ENCODE measurements at places on chromosomes 13 and 19. TPM values are rescaled to one million over a fixed set of nuclear protein-coding genes. Genes with fewer than 3 reads are reported as not detected.

Gene FXYD7
- total RNA-seq, result not detected

Gene IL4I1
- 1.1 TPM for total RNA-seq

Gene OLFM2
- total RNA-seq, result 0.82 TPM

Gene PRR12
- total RNA-seq, result 3.2 TPM

Gene SERTAD3
- total RNA-seq, result 6.2 TPM

Gene COX7A1
- 17.0 TPM for total RNA-seq

DNA sequence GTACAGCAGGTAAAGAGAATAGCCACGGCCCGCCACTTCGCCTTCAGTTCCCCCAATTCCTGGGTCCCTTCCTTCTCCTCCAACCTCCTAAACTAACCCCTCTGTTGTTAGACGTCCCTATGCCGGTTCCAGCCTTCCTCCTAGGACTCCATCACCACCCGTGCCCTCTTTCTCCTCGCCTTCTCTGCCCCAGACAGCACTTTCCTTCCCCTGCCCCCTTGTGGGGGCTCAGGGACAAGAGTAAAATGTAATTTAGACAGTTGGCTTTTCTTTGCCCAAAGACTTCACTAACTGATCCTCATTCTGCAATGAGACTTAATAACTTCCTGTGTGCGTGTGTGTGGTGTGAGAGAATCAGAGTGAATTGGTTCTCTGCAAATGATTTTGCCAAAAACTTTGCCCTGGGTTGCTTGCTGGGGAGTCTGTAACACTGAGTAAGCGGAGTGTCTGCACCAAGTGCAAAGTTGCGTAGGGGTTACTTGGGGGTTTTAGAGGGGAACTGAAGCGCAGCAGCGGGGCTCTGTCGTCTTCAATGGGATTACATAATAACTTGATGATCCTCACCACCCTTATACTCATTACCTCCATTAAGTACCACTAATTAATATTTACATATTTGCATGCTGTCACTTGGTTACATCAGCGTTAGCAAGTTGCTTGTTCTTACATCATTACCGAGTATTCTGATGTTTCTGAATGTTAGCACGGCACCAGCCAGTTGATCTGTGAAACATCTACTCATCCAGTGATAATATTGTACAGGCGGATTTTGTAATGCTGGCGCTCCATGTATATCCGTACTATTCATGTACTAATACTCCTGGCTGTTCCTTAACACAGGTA is 19.9 kb upstream of the SGCG start:
- peak; percentile 11 for DNase-seq

GRCh38 chr13:45718063-45718462 is 15.9 kb downstream of the CBY2 start:
- DNase-seq, result peak; percentile 22

GRCh38 chr19:1231729-1232637 is 5.8 kb downstream of the CBARP start:
- no peak for DNase-seq

GRCh38 chr13:109881961-109882558 is 95.7 kb upstream of the IRS2 start:
- no peak for DNase-seq

GRCh38 chr19:45968626-45969025 is 5.0 kb downstream of the NOVA2 start:
- no peak for DNase-seq

DNA sequence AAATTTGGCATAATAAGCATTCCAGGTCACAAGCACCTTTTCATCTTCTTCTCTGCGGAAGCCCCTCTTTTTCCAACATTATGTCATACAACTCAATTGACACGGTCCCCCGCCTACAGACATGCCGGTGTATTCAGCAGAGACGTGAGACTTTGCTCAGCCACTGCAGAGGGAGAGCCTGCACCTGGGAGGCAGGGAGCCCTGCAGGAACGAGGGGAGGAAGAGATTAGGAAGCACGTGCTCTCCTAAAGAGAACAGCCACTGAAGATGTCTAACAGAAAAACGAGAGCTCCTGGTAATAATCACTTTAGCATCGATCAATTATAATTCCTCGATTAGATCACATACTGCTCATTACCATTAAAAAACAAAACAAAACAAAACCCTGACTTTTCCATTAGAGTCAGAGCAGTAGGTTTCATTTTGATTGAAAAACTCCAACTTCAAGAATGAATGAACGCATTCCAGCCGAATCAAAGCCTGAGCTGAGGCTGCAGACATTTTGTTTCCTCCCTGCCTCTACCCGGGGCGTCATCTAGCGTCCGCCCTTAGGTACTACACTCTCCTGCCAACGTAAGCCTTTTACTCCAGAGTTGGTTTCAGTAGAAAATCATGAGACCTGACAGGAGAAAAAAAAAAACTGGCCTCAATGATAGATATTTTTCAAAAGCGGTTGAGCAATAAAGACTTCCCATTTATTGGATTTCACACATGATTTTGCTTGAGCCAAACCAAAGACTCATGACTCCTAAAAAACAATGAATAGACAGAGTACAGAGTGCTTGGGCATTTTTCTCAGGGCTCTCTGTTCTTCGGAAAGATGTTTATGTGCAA is 194.5 kb downstream of the KATNAL1 start:
- DNase-seq, result peak; percentile 96

DNA sequence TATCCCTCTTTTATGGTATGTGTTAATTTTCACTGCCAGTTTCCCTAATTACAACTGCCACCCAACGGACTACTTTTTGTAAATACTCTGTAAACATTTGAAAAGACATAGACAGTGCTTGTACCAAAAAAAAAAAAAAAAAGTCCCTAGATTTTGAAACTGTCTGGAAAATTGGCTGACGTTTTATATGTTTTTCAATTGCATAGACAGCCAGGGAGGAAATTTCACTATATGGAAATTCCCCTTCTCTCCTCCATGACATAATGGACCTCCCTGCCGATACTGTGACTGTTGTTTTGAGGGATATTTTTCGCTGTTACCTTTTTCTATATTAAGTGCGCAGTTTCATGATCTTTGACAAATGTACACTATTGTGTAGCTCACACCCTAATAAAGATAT is 43.4 kb downstream of the C13orf42 start:
- DNase-seq, result no peak
